ENCODE measurements at places on chromosomes 2 and 18. TPM values are rescaled to one million over a fixed set of nuclear protein-coding genes. Genes with fewer than 3 reads are reported as not detected.

DNA sequence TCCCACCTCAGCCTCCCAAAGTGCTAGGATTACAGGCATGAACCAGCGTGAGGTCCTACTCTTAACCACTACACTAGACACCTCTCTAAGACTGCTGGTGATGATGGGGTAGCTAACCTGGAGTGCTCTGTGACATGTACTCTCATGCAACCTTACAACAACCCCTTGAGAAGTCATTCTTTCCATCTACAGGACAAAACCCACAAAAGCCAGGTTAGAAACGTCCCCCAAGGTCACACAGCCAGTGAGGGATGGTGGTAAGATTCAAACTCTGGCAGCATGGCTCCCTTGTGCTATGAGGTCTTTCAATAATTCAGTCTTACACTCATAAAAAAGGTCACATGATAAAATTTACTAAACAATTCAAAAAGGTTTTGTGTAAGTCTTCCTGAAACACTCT is 94.8 kb upstream of the SERTAD2 start:
- no peaks in the 10 kb centered on the region for H3K27me3 ChIP-seq

CCDC85A gene
- not detected for total RNA-seq

DNA sequence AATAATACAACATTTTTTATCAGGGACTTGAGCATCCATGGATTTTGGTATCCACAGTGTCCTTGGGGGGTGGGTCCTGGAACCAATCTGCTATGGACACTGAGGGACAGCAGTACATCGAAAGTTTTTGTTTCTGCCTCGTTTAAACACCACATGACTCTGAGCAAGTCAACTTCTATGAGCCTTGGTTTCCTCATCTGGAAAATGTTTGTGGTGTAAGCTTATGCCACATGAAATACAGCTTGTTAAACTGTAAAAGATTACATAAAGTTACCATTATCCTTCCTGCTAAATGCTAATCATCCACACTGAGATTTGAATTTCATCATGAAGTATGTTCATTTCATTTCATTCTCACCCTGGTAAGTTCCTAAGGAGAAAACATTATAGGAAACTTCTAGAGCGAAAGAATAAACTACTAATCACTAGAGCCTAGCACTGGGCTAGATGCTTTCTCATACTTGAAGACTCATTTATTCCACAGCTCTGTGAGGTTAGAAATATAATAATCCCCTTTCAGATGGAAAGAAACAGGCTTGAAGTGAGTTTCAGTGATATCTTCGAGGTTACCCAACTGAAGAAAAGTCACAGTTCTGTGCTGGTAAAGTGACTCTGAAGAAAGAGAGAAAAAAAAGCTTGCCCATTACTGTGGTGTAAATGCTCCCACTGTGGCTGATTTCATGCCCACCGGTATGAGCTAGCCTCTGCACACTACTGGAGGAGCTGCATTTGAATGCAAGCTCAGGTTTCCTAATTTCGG is 29.2 kb downstream of the MCFD2 start:
- no peak overlapping the region for H3K27ac ChIP-seq
- no peak for DNase-seq
- H3K27me3 ChIP-seq: no peaks in the 10 kb centered on the region
- H3K36me3 ChIP-seq: no peaks in the 10 kb centered on the region
- no peak overlapping the region for H3K4me3 ChIP-seq
- H3K4me1 ChIP-seq: no peaks in the 10 kb centered on the region

CUL3 gene
- total RNA-seq: 72.4 TPM

GRCh38 chr2:3073704-3074103 is 303.9 kb downstream of the EIPR1 start:
- no peaks in the 10 kb centered on the region for H3K4me1 ChIP-seq
- no peak for DNase-seq
- H3K4me3 ChIP-seq: no peak overlapping the region

MRO gene
- total RNA-seq: not detected

- no peak overlapping the region for H3K27ac ChIP-seq
- no peaks in the 10 kb centered on the region for H3K4me1 ChIP-seq
- DNase-seq: no peak
- no peaks in the 10 kb centered on the region for H3K36me3 ChIP-seq
- no peaks in the 10 kb centered on the region for H3K27me3 ChIP-seq
- H3K4me3 ChIP-seq: no peak overlapping the region
Observed at GRCh38 chr2:236341721-236342120, 77.5 kb upstream of the ASB18 start.

FAM98A gene
- 36.0 TPM for total RNA-seq

GRCh38 chr18:46466234-46467160 is 190.5 kb downstream of the LOXHD1 start:
- no peak for DNase-seq
- H3K4me1 ChIP-seq: no peaks in the 10 kb centered on the region
- no peaks in the 10 kb centered on the region for H3K27me3 ChIP-seq

DNA sequence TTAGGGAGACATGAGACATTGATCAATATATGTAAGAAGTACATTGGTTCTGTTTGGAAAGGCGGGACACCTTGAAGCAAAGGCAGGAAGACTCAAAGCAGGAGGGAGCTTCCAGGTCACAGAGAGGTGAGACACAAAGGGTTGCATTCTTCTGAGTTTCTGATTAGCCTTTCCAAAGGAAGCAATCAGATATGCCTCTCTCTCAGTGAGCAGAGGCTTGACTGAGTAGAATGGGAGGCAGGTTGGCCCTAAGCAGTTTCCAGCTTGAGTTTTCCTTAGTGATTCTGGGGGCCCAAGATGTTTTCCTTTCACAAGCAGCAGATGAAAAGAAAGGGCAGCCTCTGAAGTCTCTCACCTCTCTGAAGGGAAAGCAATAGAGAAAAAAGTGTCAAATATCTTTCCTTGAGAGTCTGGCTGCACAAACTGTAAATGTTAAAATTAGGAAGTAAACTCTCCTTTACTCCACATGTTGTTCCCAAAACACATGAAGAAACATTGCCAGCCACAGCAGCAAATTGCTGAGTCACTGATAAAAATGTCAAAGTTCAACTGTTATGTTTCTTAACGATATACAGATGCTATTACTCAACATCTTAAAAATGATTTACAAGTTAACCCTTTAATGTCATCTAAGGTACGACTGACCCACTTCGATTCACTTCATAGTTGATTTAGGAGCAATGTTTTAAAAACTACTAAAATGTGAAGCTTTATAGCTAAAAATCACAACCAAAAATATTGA is 40.3 kb downstream of the CYB5A start:
- no peak overlapping the region for H3K27ac ChIP-seq
- H3K27me3 ChIP-seq: no peaks in the 10 kb centered on the region
- no peak for DNase-seq
- no peak overlapping the region for H3K4me3 ChIP-seq
- no peaks in the 10 kb centered on the region for H3K4me1 ChIP-seq
- H3K36me3 ChIP-seq: no peaks in the 10 kb centered on the region

DNA sequence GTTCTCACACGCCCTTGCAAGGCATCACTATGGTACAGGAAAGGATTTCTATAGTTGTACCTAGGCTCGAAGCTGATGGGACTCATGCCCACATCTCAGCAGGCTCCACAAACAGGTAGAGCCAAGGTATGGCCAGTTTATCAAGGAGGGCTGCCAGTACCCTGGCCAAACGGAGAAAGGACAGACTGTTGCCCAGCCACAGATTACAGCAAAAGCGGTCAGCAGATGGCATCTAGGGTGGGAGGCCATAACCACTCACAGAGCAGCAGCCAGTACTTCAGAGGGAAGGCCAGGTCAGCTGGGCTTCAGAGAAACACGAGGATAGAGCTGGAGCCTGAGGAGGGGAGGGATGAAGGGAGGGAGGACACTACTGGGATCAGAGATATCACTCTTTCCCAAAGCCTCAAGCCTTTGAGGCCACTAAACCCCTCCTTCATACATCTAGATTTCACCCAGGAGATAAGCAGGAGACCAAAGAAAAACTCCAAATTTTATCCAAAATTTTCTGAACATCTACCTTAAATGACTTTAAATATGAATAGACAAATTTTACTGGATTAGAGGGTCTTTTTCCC is 904.2 kb upstream of the NXPH2 start:
- H3K4me3 ChIP-seq: no peak overlapping the region
- H3K4me1 ChIP-seq: no peaks in the 10 kb centered on the region
- no peaks in the 10 kb centered on the region for H3K36me3 ChIP-seq
- no peak overlapping the region for H3K27ac ChIP-seq
- no peak for DNase-seq

DNA sequence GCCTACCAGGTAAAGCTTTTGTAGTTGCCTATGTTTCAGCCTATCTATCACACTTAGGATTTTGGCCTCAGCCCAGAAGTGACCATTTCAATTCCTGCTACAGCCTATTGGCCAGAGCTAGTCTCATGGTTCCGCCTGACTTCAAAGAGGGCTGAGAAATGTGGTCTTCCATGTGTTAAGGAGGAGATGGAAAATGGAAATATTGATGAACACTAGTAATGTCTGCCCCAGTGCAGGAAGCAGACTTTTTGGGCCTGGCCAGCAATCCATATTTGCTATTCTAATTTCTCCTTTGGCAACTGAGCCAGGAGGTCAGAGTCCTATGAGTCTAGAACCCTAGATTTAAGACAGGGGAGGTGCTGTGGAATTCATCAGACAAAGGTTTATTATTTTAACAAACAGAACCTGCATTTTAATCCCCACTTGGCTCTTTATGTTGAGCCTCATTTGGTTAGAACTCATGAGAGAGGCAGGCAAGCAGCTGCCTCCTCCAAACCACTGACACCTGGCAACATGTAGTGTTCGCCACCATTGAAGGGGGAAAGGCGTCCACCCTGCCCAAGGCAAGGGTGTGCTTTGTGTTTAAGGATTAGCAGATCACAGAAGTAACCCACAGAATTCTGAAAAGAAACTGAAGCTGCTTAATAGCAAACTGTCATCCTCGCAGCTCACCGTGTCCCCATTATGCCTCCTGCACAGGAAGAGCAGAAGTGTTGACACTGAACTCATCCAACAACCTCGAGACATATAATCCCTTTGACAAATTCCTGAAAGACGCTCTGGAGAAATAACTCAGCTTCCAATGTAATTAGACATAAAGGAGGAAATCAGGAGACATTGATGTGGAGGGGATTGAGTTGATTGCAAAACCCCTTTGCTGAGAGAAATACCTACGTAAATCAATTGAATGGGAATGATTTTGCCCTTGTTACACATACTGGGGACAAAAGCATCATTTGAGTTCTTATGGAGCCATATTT is 47.7 kb upstream of the SCG2 start:
- H3K36me3 ChIP-seq: no peaks in the 10 kb centered on the region
- H3K27me3 ChIP-seq: no peaks in the 10 kb centered on the region

DUSP2 gene
- 234 TPM for total RNA-seq

DNA sequence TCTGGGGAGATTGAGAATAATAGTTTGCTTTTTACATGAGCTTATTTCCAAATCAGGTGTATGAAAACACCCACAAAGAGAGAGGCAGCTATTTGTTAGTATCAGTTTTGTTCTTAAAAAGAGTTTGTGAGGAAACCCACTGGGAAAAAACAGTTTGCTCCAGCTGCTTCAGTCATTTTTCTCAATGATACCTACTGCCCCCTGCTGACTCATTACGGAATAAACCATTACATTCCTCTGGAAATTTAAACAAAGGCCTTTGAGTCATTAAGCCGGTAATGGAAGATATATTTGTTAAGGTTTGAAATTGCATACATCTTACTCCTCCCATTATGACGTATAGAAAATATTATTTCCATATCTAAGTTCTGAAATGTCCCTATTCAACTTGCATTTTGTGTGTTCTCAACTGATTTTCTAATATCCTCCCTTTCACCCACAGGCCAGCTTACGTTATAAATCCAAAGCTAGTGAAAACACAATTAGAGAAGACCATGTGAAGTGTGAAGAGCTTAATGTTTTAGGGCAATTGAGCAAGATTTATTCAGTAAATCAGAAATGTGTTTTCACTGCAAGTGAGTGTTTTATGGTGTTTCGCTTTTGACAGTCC is 761.6 kb downstream of the DSC3 start:
- no peaks in the 10 kb centered on the region for H3K36me3 ChIP-seq
- no peaks in the 10 kb centered on the region for H3K4me1 ChIP-seq

DNA sequence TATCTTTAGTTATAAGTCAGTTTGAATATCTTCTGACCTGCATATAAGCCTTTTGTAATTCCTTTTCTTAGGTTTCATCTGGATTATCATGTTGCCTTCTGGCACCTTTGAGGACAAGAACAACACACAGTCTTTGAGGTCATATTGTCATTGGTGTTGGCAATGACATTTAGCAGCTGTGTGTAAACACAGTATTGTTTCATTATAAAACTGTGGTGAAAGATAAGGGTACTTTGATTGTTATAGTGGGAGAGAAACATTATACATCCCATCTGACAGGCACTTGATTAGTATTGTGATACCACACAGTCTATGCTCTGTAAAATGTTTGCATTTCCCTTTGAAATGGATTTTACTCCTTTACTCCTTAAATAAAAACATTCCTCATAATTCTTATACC is 313.5 kb downstream of the RPRM start:
- no peak overlapping the region for H3K4me3 ChIP-seq
- H3K4me1 ChIP-seq: no peaks in the 10 kb centered on the region
- no peaks in the 10 kb centered on the region for H3K27me3 ChIP-seq
- H3K36me3 ChIP-seq: no peaks in the 10 kb centered on the region
- no peak for DNase-seq
- H3K27ac ChIP-seq: no peak overlapping the region

GRCh38 chr2:88600038-88600465 is 27.2 kb downstream of the EIF2AK3 start:
- no peak overlapping the region for H3K4me3 ChIP-seq
- peak; percentile 34 for DNase-seq
- H3K27ac ChIP-seq: no peak overlapping the region
- no peaks in the 10 kb centered on the region for H3K36me3 ChIP-seq
- H3K4me1 ChIP-seq: peaks cover 5% of the 10 kb centered on the region
- H3K27me3 ChIP-seq: no peaks in the 10 kb centered on the region

RBKS gene
- 1.9 TPM for total RNA-seq

- H3K4me3 ChIP-seq: no peak overlapping the region
- H3K4me1 ChIP-seq: no peaks in the 10 kb centered on the region
- no peak for DNase-seq
Observed at GRCh38 chr2:221018262-221018661, 553.8 kb downstream of the EPHA4 start.

CEP68 gene
- 52.0 TPM for total RNA-seq

- no peak overlapping the region for H3K27ac ChIP-seq
- H3K4me3 ChIP-seq: no peak overlapping the region
- no peaks in the 10 kb centered on the region for H3K4me1 ChIP-seq
- DNase-seq: no peak
Observed at GRCh38 chr2:40534528-40534927, 82.6 kb upstream of the SLC8A1 start.

Measured in naive thymus-derived CD4-positive, alpha-beta T cell (primary cell).